ENCODE measurements at places on chromosomes 7 and 10. TPM values are rescaled to one million over a fixed set of nuclear protein-coding genes. Genes with fewer than 3 reads are reported as not detected.

STOX1 gene
- 13.4 TPM for polyA plus RNA-seq

PIP gene
- polyA plus RNA-seq: not detected

MSS51 gene
- 1.8 TPM for polyA plus RNA-seq

SEMA3D gene
- 41.6 TPM for polyA plus RNA-seq

IFIT5 gene
- 18.0 TPM for polyA plus RNA-seq

FGFBP3 gene
- 2.0 TPM for polyA plus RNA-seq

LRIT1 gene
- not detected for polyA plus RNA-seq

PTPN12 gene
- polyA plus RNA-seq: 102 TPM

SPOCK2 gene
- polyA plus RNA-seq: 150 TPM

DNA sequence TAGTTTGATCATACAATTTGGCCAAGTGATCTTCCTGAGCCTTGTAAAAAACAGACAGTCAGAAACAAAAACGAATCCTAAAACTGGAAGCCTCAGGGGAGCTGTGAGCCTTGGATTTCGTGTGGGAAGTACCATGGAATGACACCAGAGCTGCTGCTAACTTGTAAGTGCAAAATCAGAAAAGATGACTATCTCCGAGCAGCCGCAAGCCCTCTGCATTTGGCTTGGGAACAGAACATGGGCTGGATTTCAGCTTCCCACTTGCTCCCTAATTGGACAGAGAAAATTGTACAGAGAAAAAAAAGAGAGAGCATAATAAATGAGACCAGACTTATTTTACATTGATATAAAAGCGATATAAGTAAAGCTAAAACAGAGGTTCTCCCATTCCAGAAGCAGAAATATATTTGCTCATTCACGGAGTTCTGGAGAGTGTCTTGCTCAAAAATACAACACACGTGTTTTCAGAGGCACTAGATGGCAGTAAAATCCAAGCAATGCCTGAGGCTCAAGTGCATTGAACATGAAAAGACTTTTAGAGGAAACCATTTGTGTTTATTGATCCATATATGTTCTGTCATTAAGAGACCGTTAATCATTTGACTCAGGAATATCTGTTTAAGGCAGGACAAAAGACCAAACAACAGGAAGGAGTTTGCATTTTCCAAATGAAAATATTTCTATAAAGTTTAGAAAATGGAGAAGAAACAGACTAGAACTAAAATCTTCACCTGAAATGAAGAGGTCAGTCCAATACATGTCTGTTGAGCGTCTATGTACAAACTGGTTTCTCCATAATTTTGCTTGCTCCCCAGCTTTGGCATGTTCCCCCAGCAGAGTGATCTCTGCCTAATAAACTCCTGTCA lies 78.3 kb upstream of the SLC26A5 start:
- no peak for DNase-seq

DNA sequence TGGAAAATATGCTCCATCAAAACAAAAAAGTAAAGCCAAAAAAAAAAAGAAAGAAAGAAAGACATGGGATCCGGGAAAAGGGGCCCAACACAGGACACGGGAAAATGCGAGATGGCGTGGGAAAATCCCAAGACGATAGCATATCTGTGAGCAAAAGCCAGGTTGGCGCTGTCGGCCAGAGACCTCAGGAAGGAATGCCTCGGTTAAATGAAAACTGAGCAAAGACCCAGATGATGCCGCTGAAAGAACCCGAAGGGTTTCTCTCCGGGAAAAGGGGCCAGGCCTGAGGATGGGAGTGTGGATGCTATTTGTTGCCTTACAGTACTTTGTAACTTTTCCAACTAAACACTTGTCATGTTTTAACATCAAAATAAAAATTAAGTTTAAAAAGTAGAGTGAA lies 49.5 kb upstream of the PPP2R2D start:
- no peak for DNase-seq

DNA sequence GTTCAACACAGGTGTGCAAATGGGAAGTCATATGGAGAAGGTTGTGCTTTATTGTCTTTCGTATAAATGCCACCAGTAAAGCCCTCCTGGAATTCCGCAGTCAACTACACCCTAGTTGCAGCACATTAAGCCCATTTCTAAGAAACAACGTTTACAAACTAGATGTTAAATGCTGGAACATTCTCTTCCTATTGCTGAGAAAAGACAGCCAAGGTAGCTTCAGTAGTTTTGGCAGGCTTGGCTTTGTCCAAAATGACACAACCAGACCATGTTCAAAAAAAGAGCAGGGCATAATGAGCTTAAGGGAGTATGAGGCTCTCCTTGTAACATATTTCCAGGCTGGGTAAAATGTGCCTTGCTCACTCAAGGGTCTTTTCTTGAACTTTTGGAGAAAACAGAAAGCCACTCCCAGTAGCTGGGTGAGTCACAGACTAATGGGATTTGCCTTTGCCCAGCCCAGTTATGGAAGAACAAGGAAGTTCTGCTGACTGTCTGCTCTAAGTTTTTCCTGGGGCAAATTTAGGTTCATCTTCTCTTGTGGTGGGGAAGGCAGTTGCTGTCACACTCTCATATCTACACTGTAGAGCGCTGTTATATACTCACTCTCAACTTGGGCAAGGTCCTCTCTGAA lies 238.7 kb downstream of the PLXNA4 start:
- DNase-seq: no peak

DNA sequence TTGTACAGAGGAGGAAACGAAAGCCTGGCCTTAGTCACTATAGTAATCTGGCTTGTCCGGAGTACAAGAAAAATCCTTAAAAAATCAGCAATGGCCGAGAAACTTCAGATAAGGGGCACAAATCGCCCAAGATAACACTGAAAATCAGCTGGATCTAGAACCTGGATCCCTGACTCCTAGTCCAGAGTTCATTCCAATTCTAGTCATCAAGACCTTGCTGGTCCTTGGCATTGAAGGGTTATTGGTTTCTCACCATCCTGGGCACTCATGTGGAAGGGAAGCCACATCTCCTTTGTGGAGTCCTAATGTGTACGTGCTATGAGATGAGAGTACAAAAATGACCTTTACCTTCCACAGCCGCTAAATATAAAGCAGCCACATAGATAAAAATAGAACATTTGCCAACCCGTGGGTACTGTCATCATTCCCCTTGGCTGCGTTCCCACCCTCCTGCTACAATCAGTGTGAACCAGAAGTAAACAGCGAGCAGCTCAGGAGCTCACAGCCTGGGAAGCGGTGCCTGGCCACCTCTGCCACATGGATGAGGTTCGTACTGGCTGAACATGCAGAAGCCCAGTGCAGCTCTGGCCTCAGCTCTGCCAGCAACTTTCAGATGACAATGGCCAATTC lies 116.0 kb upstream of the PDLIM1 start:
- DNase-seq: no peak

- DNase-seq: no peak
Measured at GRCh38 chr7:40348126-40348728, 213.4 kb downstream of the SUGCT start.

DNA sequence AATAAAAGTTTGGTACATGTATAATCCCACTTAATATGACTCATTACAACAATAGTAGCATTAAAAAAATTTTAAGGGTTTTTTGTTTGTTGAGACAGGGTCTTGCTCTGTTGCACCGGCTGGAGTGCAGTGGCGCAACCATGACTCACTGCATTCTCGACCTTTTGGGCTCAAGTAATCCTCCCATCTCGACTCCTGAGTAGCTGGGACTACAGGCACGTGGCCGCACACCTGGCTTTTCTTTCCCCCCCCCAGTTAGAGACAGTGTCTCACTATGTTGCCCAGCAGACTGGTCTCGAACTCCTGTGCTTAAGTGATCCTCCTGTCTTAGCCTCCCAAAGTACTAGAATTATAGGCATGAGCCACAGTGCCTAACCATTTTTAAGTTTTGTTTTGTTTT lies 40.7 kb downstream of the KMT2C start:
- no peak for DNase-seq

DNA sequence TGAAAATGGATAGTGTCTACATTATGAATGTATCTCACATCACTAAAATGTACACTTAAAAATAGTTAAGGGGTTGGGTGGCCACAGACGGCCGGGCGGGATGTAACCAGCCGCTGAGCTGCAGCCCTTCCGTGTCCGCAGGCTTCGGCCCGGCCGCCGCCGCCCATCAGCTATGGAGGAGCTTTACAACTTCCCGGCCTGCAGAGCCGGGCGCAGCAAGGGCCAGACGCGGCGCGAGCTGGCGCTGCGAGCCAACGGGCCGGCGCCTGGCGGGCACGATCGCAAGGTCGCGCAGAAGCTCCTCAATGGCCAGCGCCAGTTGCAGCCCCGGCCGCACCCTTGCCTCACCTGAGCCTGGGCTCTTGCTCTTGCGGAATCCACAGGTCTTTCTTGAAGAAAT lies 69.1 kb downstream of the KMT2C start:
- DNase-seq: no peak

DNA sequence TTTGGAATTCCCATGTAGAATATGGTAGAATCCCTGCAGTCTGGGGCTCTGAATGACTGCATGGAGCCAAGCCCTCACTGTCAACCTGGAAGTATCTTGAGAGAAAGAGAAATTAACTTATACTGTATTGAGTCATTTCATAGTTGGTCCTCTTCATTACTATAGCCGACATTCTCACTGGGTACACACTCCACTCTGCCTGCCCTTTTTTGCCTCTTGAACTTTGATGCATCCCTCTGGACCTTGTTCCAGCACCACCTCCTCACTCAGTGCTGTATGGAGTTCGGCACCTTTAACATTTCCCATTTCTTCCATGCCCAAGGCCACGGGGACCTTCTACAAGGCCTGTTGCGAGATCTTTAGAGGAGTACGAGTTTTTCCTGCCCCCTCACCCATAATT lies 4.6 kb upstream of the ARHGAP22 start:
- DNase-seq: no peak

- DNase-seq: no peak
Measured at GRCh38 chr10:8121201-8121890, 66.9 kb downstream of the GATA3 start.

- no peak for DNase-seq
Measured at GRCh38 chr7:150476285-150476684, 25.9 kb downstream of the GIMAP8 start.

- DNase-seq: no peak
Measured at GRCh38 chr10:120999868-121000267, 148.7 kb downstream of the WDR11 start.

DNA sequence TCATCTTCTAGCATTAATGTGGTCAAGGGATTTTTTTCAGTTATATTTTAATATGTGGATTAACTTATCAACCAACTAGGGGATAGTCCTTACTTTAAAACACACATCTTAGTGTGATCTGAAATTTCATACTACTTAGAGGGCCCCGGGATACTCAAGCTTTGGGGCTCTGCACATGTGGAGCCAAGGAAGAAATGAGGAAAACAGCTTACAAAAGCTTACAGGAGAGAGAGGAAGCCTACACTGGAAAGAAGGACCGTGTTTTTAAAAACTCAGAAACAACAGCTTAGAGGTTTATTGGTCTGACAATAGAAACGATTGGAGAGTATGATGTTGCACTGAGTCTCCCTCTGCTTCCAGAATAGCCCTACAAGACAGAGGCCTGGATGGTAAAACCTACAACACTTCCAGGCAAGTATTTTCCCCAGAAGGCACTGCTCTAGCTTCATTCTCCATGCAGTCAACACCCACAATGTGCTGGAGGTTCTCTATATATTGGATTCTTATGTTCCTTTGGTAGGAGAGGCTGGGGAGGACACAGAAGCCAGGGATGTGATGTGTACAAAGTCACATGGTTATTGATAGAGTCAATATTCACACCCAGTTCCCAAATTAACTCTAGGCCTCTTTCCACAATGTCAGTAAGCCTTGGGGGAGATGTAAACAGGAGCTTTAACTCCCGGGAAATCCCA lies 47.3 kb downstream of the JCAD start:
- DNase-seq: no peak

DNA sequence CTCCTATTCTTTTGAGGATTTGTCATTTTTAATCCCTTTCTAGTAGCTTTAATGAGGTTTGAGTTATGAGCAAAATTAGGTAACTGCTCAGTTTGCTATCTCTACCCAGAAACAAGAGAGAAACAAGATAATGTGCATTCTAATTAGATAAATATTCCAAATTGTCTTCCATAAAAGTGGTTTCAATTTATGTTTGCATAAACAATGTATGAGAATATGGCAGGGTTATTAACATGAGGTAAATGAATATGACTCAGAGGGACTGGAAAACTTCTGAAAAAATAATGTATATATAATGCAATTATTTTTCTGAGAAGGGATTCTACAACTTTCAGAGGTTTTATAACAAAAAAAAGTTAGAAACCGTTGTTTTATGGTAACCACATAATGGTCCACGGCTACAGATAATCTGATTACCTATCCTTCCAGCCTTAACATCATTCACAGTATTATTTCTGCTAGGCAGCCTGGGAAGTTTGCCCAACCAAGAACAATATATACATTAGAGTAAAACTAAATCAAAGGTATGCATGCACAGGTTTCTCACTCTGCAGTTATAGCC lies 101.2 kb downstream of the CRPPA start:
- DNase-seq: no peak

- no peak for DNase-seq
Measured at GRCh38 chr10:88033385-88033784, 170.0 kb downstream of the PTEN start.

DNA sequence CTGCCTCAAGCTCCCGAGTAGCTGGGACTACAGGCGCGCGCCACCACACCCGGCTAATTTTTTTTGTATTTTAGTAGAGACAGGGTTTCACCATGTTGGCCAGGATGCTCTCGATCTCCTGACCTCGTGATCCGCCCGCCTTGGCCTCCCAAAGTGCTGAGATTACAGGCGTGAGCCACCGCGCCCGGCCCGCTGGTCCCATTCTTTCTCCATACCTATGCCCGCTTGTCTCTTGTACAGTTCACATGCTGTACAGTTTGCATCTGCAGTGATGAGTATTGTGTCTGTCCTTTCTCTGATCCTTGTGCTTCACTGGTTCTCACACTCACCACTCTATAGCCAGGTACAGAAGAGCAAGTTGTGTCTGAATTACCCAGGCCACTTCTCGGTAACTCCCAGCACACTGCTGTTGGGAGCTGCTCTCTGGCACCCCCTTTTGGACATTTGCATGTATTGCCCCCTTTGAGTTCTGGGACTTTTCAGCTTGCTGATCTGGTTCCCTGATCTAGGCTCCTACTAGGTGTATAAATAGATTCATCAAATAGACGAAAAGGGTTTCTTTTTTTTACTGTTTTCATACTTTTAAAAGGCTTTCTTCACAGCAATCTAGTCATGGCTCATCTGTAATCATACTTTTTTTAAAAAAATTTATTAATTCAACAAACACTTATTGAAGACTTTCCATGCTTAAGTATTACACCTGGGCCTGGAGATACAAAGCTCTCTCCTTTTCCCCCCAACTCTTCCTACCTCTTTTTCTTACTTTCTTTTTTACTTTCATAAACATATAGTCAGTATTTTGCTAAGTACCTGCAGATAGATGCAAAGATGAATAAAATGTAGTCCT lies 53.5 kb downstream of the AOAH start:
- DNase-seq: no peak

DNA sequence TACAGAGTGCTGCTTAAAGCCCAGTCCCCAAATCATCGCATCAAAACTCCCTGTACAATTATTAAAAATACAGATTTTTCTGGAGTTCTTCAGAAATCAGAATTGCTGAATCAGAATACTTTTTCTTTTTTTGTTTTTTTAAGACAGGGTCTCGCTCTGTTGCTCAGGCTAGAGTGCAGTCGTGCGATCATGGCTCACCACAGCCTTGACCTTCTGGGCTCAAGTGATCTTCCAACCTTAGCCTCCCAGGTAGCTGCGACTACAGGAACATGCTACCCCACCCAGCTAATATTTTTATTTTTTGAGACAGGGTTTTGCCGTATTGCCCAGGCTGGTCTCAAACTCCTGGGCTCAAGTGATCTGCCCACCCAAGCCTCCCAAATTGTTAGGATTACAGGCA lies 3.9 kb downstream of the BBIP1 start:
- no peak for DNase-seq

- DNase-seq: no peak
Measured at GRCh38 chr10:108696792-108697477, 1226.4 kb downstream of the XPNPEP1 start.

GRCh38 chr7:104135760-104136558 lies 71.9 kb downstream of the ORC5 start:
- no peak for DNase-seq
